ENCODE measurements at places on chromosomes 1 and 21.

DNA sequence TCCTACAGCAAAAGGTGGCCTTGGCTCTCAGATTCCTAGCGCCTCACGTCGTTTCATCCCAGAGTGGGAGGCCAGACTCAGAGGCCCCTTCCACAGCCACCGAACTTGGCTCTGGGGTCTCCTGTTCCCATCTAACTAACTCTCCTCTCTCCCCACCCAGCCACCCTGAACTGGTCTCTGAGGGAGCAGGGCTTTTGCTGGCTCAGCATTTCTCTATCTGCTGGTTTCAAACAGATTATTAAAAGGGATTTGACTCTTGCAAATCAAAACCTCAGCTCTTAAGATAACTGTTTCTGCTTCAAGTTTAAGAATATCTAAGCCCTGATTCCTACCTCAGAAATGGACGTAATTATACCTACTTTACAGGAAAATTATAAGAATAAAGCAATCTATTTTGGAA, 91.0 kb upstream of the ATP1B1 start:
- DNase-seq = no peak

- no peak for DNase-seq
Observed at GRCh38 chr1:117575586-117576225, 30.1 kb upstream of the TENT5C start.

DNA sequence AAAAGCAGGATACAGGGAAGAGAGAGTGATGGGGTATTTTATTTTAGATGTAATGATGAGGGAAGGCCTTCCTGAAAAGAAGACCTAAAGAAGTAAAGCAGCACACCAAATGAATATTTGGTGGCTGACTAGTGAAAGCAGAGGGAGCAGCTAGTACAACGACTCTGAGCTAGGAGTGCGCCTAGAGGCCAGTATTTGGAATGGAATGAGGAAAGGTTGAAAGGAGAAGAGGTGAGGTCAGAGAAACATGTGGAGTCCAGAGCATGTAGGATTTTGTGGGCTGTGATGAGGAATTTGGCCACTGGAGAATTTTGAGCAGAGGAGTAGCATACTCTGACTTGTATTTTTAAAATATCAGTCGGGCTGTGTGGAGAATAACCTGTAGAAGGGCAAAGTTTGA, 11.8 kb upstream of the RPL5 start:
- no peak for DNase-seq

- no peak for DNase-seq
Observed at GRCh38 chr1:174837386-174837785, 162.4 kb upstream of the CACYBP start.

DNA sequence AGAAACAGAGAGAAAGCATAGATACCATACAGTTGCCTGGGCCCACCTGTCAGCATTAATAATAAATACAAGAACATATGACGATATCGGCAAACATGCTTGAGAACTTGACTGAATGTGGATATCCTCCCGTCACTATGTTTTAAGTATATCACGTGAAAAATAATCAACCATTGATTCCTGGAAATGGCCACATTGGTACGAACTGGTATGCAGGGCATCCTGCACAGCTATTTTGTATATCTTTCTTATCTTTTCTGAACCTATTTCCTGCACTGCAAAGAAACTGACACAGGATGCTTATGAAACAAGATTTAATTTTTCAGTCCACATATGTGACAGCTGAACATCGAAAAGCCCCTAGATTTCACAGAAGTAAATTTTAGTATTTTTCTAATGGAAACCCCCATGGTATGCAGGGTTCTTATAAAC, 22.8 kb upstream of the RGS1 start:
- no peak for DNase-seq

GRCh38 chr21:38241029-38241740, 15.6 kb upstream of the KCNJ15 start:
- DNase-seq = no peak

DNA sequence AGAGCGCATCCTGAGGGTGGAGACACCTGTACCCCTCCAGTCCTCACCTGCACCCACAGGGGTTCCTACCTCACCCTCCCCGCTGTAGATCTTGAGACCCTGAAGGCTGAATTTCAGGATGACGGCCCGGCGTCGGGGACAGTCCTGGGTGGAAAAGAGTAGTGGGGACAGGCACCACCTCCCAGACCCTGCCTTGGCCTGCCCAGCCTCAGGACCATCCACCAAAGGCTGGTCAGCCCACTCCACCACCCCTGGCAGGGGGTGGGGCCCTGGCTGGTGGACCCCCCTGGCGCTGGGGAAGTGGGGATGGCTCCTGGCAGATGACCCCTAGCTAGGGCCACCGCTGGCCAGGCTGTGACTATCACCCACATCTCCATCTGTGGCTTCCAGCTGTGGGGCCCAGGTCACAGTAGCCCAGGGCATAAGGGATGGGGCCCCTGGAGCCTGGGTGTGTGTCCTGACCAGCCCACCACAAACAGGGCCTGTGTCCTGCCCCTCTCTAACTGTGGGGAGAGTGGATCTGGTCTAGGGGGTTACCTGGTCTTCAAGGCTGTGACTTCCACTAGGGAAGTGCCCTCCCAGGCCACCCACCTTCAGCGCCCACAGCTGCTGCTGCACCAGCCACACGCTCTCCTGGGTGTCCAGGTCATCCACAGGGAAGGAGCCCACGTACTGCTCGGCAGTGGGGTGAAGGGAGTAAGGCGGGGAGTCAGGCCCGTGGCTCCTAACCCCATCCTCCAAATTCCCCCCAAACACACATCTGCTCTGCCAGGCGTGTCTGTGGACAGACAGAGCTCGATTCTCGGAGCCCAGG, 5.4 kb downstream of the SH2D5 start:
- no peak for DNase-seq

- DNase-seq = no peak
Observed at GRCh38 chr1:11749203-11749689, 12.7 kb upstream of the C1orf167 start.

GRCh38 chr21:22885614-22886013, 1887.4 kb downstream of the NCAM2 start:
- no peak for DNase-seq

DNA sequence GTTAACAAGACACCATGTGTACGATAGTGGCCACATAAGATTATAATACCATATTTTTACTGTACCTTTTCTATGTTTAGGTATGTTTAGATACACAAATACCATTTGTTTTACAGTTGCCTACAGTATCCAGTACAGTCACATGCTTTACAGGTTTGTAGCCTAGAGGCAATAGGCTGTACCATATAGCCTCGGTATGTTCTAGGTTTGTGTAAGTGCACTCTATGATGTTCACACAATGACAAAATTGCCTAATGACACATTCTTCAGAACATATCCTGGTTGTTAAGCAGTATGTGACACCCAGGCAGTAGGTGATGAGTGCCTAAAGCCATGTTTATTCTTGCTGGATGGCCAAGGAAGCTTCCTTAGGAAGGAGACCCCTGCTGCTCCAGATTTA, 111.8 kb downstream of the PAPPA2 start:
- DNase-seq = no peak

- no peak for DNase-seq
Observed at GRCh38 chr1:97424209-97424608, 496.6 kb downstream of the DPYD start.

DNA sequence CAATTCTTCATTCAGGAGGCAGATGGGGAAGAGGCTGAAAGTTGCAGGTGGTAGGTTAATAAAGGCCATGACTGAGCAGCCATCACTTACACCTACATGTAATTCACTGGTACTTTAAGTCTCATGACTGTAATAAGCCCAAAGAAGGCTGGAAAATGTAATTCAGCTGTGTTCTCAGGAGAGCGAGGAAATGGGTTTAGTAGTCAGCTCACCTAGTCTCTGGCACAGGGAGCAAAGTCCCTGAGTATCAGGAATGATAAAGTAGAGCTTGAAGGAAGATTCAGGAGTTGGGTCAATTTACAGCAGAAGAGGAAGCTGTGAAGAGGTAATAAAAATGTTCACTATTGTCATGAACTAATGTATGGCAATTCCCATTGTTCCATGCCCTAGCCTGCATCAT, 393.4 kb upstream of the KAZN start:
- DNase-seq = no peak
